NCI-H524 treated with DMSO at 0.1 percent for 48 hours (cell line): ENCODE measurements at places on chromosomes 2 and 18.

GRCh38 chr2:41457026-41457425, 590.8 kb upstream of the PKDCC start:
- no peak for DNase-seq

- DNase-seq = no peak
These were observed 55.0 kb downstream of the KIF1A start for GRCh38 chr2:240765007-240765406.

DNA sequence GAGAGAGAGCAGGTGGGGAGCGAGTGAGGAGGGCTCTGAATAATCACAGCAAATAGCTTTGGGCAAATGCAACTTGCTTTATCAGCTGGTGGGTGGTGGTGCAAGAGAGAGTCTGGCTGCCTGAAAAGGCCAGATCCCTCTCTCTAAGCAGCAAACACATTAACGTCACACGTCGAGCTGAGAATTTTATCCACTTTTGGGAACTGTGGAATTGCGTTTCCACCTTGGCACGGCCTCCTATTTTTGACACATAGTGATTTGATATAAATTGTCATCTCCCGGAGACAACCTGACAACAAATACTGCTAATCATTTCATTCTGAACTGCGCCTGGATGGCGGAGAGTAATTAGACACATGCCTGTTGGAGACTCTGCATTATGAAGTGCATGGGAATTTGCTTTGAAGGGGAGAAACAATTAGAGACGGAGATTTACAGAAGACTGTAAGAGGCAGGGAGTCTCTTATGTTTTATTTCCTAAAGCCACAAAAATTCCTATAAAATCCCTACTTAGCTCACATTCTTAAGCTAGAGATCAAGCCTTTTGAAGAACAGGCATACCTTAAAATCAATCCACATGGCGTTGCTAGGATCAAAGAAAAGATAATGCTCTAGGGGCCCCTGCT, 634.1 kb downstream of the TDRD15 start:
- no peak for DNase-seq

- no peak for DNase-seq
These were observed 443.7 kb downstream of the TNS1 start for GRCh38 chr2:217559084-217559483.

DNA sequence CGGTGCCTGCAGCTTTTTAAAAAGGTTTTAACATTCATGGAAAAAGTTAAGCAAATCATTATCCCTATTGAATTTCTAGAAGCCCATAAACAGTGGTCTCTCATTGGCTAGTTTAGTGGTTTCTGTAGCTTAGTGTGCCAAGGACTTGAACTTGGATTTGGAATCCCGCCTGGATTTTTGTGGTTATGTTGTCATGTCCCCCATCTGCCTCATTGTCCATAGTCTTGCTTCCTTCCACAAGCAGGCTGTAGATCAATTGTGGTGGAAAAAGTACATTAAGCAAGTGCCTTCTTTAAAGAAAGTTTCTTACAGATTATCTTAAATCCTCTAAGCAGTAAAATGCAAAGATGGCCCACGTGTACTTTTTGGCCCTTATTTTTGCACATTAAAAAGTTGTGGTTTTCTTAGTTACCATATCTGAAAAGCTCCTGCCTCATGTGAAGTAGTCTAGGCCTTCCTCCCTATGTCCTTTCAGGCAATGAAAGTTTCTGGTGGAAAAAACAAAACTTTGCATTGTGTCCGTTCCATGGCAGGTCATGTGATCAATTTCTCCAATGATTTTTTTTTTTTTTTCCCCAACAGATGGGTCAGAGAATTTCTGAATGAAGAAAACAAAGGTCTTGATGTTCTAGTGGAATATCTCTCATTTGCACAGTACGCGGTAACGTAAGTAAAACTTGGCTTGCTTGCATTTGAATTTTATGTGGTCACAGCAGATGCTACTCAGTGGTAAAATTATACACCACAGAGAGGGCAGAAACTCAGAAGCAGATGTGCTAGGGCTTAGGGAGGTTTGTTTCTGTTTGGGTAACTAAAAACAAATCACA, 158.9 kb downstream of the PRPF40A start:
- DNase-seq = peak; percentile 58

DNA sequence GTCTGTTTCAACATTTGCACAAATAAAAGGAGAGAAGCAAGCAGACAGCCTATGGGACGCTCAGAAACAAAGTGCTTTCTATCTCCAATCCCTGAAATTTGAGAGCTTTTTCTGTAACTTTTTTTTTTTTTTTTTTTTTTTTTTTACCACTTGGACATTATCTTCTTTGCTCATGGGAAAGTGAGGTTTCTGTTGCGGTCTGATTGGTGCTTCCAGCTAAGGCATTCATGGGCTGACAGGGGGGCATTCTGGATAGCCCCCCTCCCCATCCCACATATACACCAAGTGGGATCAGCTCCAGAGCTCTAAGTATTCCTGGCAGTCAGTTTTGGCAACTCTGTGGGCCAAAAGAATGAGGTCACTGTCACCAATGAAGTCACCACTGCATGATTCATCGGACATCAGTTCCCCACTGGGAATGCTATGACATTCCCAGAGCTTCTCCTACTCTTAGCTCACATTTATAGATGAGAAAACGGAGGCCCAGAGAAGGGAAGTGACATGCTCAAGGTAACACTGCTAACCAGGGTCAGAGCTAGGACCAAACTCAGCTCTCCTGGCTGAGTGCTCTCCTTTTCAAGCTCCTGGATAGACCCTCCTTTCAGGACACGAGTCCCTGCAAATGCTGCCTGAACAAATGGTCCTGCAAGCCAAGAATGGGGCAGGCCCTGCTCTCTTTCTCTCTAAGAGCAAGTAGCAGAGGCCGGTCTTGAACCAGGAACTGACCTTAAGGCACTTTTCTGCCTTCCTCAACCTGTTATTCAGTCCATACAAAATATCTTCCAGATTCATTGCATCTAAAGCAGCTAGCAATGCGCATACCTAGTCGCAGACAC, 61.3 kb downstream of the TMEM247 start:
- DNase-seq = no peak

DNA sequence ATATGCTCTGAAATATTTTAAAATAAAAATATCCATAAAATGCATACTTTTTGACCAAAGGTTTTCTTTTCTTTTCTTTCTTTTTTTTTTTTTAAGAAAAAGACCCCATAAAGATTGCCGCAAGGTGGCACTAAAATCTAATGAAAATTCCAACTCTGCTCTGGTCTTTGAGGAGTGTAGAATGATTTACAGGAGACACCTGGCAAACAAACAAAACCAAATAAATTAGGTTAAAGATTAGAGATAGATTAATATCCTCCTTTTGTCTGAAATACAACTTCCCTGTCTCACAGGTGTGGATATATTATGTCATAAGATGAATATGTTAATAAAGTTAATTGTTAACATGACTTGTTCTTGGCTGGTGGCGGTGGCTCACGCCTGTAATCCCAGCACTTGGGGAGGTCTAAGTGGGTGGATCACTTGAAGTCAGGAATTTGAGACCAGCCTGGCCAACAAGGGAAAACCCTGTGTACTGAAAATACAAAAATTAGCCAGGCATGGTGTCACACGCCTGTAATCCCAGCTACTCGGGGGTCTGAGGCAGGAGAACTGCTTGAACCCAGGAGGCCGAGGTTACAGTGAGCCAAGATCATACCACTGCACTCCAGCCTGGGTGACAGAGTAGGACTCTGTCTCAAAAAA, 3.5 kb upstream of the RHOB start:
- DNase-seq = peak; percentile 62

- no peak for DNase-seq
These were observed 54.6 kb upstream of the COBLL1 start for GRCh38 chr2:164896226-164896625.

- DNase-seq = no peak
These were observed 745.6 kb upstream of the RAB6C start for GRCh38 chr2:129233751-129234406.

DNA sequence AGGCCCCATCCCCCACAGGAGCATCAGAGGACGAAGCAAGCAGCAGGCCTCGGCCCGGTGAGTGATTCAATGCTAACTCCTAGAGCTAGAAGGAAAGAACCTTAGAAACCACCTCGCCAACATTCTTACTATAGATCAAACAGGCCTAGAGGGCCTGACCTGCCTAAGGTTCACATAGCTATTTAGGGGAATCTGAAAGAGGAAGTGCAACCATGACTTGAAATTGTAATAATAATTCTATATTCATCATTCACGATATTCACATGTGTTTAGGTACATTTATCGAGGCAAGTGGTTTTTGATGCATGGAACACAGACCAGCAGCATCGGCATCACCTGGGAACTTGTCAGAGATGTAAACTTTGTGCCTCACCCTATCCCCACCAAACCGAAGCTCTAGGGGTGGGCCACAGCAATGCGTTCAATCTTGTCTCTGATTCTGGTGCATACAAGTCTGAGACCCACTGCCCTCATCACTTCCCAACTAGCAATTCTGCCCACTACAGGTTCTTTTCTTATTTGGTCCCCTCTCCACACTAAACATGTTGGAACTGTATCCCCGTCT, 78.0 kb upstream of the DNMT3A start:
- DNase-seq = no peak

GRCh38 chr18:8826971-8827370, 121.6 kb downstream of the MTCL1 start:
- peak; percentile 43 for DNase-seq

DNA sequence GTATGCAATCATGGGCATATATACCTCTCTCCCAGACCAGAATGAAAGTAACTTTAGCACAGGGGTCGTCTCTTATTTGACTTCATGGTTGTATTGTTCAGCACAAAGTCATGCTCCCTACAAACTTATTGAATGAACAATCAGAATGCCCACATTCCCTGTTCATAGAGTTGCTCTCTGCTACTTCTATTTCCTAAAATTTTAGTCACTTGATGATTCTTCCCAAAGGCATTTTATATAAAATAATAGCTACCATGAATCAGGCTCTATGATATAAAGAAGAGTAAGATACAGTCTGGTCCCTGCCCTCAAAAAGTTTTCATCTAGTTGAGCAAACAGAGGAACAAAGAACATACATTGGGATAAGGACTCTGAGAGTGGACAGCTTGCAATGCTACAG, 162.2 kb downstream of the SLC39A10 start:
- DNase-seq = no peak

- no peak for DNase-seq
These were observed 675.7 kb downstream of the METTL4 start for GRCh38 chr18:1895456-1896185.

DNA sequence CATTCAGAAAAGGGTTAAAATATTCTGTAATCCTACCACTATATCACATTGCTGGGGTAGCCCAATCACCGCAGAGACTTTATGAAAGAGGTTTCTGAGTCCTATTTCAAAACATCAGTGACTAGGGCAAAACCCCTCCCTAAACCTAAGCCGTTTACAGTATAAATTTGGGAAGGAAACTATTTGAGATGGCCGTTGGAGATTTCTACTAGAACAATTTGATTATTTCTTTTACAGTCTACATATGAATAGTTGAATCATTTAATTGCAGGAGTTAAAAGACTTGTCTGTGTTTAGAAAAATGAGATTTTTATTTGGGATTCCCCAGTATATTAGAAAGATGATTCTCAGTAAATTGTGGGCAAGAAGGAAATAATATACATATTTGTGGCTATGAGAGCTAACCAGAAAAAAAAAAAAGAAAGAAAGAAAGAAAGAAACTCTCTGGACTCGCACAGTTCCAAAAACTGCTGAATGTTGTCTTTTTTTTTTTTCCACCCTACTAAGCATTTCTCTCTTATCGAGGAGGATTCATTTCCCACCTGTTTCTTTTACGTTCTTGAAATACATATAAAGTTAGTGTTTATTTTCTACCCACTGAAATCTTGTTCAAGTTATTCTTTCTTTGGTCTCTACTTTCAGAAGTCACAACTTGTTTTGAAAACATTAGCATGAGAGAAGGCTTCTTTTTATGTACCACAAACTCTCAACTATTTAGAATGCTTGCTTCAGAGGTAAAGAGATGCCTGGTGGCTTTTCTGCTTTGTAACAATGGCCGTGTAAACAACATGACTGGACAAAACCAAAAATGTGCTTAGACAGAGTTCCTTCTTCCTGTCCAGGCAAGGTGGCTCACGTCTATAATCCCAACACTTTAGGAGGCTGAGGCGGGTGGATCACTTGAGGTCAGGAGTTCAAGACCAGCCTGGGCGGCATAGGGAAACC, 65.9 kb downstream of the BCL2 start:
- no peak for DNase-seq

DNA sequence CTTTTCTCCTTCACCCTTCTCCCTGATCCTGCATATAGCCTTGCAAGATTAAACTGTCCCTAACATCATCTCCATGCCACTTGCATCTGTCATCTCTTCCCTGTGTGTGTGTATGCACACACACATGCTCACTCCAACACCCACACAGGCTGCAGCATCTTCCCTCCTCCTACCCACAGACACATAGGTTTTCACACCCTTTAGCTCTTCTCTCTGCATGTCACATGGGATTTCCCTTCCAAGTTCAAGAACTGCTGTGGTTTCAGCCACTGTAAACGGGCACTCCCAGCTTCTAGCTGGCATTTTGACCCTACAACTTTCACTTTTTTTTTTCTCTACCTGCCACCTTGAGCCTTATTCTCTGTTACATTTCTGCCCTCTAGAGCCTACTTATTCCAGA, 6.4 kb downstream of the CELF4 start:
- DNase-seq = no peak

DNA sequence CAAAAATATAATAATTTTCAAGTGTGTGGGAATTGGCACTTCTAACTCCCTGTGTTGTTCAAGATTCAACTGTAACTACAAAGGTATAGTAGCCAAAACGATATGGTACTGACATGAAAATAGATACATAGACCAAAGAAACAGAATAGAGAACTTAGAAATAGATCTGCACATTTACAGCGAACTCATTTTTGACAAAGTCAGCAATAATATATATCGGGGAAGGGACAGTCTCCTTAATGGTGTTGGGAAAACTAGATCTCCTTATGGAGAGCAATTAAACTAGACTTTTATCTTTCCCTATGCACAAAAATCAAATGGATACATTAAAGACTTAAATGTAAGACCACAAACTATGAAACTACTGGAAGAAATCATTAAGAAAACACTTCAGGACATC, 1530.6 kb upstream of the SLC39A10 start:
- no peak for DNase-seq

DNA sequence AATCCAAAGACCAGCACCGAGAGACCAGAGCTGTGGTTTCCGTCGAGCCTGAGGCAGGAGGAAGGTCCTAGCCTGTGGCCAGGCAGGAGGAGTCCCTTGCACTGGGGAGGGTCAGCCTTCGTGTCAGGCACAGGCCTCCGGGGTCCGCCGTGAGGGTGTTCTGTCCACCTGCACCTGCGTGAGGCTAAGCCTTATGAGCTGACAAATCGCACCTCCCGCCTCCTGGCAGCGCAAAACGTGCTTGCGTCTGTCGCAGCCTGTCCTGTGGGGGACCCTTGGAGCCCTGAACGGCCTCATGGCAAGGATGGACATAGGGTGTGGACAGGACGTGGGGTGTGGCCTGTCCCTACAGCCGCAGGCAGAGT, 73.3 kb downstream of the KCNG2 start:
- DNase-seq = no peak

DNA sequence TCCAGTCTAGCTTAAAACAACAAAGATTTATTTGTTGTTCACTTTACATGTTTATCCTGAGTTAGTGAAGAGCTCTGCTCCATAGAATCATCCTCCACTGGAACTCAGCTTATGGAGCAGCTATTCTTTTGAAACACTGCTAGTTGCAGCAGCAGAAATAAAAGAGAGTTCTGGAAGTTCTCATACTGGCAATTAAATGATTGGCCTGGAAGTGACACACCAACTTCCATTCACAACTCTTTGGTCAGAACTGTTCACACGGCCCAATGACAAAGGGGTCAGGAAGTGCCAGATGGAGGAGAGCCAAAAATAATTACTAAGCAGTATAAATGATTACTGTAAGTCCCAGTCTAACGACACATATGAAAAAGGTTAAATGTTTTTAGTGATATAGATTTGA, 39.1 kb downstream of the FBXO11 start:
- DNase-seq = no peak
